ENCODE measurements at places on chromosomes 13 and 19.
A peak's percentile ranks its signal among the peaks of the same experiment; 100 is the strongest.

- DNase-seq, result peak; percentile 85
Measured at GRCh38 chr13:80048802-80049201, 292.1 kb downstream of the SPRY2 start.

GRCh38 chr19:2600914-2601870 lies 101.3 kb downstream of the GNG7 start:
- DNase-seq, result no peak

- DNase-seq, result no peak
Measured at GRCh38 chr13:45713721-45714120, 11.6 kb downstream of the CBY2 start.

- no peak for DNase-seq
Measured at GRCh38 chr19:1598777-1599459, 6.3 kb upstream of the MBD3 start.

DNA sequence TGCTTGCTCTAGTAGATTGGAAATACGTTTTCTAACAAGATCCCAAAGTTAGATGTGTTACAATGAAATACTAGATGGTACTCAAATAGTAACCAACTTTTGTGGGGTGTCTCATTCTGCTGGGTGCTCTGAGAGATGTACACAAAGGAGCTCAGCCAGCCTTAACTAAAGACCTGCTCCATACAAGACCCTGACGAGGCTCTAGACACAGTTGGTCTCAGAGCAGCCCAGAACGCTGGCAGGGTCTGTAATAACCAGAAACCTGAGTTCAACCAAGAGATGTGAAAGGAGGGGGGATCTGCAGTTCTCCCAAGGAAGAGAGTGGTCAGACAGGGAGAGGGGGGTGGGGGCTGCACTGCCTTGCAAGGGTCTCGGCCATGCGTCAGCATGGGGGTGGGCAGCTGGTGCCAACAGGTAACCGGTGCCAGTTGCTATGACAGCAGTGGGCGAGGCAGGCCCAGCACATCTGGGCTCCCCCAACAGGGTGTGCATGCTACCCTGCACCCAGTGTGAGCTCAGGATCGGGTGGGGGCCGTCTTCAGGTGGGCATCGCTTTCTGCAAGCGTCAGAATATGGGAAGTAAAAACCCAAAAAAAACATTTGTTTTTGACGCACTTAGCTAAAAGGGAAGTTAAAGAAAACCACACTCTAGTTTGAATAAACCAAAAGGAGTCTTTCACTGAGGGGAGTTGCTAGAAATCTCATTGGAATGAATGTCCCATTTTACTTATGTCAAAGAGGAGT lies 68.0 kb upstream of the GPR183 start:
- peak; percentile 84 for DNase-seq

DNA sequence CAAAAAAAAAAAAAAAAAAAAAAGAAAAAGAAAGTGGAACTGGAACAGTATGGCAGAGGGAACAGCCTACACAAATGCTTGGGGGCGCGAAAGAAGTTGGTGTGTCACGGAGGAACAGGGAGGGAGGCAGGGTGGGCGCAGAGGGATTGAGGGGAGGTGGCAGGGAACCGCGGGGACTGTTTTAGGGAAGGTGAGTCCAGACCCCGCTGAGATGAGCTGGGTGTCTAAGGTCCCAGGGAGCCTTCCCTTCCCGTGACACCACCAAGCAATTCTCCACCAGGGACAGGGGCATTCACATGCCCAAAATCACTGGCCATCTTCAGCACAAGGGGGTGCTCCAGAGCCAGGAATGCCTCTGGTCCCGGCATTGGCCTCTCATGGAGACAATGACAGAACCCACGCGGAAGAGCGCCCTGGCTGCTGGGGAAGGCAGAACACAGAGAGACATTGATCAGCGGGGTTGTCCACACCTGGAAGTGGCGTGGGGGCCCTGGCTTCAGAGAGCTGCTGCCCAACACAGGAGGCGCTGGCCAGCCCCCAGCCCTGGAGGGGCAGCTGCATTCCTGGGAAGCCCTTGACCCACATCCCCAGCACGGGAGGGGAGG lies 6.9 kb downstream of the PEAK3 start:
- DNase-seq, result no peak

DNA sequence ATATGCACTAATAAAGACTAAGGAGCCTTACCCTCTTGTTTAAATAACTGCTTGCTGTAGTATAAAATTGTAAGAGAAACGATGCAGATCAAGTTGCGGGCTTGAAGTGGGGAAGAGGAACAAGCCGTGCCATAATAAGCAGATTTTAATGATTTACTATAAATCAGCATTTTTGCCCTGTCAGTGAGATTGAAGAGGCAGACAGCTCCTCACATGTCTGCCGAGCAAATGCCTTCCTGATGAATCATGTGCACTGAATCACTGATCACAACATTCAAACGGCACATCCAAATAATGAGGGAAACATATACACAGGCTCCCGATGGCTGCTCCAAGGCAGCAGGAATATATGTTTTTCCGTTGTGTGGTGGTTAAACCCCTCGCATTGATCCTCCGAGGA lies 282.9 kb downstream of the TSHZ3 start:
- no peak for DNase-seq

GRCh38 chr13:98576200-98576945 lies 534 bp downstream of the STK24 start:
- DNase-seq, result no peak

DNA sequence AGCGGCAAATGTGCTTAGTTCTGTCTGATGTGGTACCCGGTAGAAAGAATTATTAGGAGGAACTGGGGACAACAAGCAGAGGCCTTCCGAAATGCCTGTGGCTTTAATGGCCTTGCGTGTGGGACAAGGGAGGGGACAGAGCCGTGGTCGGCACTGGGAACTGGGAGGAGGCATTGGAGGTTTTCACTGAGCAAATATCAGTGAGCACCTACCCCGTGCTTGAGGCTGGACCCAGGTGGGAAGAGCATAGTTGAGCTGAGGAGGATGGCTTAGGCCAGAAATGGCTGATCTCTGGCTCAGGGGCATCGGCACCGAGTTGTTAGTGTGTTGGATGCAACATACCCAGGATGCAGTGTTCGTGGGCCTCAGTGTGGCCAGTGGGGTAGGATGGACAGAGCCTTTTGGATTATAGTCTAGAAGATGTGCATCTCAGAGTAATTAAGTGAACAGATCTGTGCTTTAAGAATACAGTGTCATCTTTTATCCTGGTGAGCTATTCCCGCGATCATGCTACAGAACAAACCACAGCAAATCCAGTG lies 201.3 kb downstream of the TEX29 start:
- DNase-seq, result no peak

DNA sequence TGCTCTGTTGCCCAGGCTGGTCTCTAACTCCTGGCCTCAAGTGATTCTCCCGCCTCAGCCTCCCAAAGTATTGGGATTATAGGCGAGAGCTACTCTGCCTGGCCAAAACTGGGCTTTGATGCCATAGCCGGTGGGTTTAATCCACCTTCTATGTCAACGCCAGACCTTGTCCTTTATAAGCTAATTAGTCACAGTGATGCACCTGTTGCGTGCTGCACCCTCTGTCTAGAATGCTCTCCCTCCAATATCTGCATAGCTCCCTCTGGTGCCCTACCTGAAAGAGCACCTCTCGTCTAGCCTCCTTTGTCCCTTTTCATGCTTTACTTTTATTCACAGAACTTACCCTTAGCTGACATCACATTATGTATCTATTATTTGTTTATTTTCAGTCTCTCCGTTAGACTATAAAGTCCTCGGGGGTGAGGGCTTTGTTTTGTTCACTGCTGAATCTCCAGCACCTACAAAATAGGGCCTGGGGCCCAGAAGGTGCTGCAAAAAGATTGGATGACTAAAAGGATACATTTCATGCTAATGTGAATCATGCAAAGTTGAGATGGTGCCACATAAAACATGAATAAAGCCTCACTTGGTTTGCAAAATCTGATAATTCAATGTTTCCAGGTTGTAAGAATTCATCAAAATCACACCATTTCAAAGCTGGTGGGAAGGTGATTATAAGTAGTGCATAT lies 148.1 kb downstream of the USP12 start:
- no peak for DNase-seq

DNA sequence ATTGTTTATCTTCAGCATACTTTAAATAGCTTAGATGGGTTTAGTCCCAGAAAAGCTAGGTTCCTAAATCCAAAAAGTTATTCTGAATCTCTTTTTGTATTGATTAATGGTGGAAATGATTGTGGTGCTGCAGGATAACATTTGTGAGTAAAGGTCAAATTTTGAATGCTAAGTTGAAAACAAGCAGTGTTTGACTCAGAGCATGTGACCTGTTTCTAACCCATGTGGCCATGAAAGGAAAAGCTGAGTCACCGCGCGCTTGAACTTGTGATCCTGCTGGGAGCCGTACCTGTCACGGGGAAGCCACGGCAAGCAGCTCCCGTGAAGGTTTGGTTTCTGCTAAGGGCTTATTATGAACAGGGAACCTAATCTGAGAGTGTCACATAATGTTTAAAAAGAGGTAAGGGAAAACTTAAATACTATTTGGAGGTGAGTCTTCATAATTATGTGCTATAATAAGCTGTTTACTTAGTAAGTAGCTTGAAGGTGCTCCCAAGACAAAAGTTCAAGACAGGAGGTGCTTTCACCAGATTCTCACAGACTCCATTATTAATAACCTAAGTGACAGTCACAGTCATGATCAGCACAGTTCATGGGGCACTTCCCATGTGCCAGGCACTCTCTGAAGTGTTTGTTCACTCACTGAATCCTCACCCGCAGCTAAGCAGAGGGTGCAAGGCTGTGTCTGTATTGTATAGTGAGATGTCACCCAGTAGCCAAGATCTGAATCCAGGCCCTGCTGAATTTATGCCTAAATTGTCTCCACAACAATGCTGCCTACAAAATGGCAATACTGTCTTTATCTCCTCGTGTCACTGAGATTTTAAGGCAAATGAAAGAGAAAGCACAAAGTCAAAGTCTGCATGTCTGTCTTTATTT lies 286.5 kb downstream of the MYO16 start:
- DNase-seq, result peak; percentile 57

GRCh38 chr13:48154671-48155070 lies 59.8 kb upstream of the MED4 start:
- no peak for DNase-seq

DNA sequence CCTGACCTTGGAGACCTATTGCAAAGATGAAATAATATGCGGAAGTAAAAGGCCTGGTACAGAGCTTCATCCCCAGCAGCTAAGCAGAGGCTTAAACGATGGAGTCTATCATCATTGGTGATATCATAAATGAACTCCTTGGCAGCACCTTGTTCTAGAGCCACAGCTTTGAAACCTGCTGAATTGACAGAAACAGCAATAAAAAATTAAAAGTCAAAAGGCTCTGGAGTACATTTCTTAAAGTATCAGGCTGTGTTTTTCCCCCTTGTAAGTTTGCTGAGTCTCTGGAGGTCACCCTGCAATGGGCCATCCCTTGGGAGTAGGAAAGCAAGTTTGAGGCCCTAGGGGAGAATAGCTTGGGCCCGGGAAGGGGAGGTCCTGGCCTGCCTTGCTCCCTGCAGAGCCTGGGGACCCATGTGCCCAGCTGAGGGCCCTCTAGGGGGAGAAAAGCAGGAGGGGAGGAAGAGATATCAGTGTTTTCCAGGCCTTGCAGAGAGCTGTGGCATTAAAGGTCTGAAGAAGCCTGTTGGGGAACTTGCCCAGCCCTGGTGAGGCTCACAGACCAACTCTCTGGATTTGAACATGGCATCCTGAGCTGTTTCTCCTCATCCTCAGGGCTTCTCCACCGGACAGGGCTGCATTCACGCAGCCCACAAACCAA lies 416.1 kb downstream of the ZNF536 start:
- DNase-seq, result no peak

- DNase-seq, result no peak
Measured at GRCh38 chr19:45526143-45526542, 18.9 kb downstream of the VASP start.

- DNase-seq, result no peak
Measured at GRCh38 chr19:5253406-5254110, 87.1 kb downstream of the PTPRS start.

DNA sequence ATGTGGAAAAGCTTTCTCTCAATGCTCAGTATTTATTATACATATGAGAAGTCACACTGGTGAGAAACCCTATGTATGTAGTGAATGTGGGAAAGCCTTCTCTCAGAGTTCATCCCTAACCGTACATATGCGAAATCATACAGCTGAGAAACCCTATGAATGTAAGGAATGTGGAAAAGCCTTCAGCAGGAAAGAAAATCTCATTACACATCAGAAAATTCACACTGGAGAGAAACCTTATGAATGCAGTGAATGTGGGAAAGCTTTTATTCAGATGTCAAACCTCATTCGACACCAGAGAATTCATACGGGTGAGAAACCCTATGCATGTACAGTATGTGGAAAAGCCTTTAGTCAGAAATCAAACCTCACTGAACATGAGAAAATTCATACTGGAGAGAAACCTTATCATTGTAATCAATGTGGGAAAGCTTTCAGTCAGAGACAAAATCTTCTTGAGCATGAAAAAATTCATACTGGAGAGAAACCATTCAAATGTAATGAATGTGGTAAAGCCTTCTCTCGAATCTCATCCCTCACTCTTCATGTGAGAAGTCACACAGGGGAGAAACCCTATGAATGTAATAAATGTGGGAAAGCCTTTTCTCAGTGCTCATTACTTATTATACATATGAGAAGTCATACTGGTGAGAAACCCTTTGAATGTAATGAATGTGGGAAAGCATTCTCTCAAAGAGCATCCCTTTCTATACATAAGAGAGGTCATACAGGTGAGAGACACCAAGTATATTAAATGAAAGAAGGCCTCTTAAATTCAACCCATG lies 34.4 kb downstream of the ZNF568 start:
- no peak for DNase-seq

- DNase-seq, result no peak
Measured at GRCh38 chr13:31207661-31208552, 8.1 kb downstream of the B3GLCT start.

DNA sequence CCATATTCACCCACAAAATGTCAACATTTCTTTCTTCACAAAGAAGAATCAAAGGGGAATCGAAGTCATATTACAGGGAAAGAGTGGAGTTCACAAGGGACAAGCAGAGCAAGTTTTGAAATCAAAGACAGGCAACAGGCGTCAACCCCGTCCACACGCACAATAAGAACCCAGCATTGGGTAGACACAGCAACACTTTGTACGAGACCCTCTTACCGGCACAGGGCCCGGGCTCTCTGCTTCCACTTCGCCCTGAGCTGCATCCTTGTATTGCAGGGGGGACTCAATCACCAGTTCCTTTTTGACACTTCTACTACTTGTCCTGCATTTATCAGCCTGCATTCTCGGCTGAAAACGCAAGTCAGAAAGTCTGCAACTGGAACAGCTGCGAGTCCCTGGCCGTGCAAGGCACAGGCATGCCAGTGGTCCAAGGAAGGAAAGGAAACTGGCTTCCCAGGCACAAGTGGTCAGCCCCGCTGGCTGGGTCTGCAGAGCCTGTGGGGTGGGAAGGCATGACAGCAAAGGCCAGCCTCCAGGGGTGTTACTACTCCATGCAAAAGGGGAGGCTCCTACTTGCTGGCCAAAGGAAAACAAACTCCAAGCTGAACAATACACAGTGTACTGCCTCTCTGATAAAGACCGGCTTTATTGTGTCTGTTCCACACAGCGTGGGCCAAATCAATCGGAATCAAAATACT lies at the start of gene DOCK9:
TSS of gene DOCK9 (minus strand) at position 497 of the 698 bp plus-strand sequence. CDS start at position 342, 155 bp downstream.
- no peak for DNase-seq

DNA sequence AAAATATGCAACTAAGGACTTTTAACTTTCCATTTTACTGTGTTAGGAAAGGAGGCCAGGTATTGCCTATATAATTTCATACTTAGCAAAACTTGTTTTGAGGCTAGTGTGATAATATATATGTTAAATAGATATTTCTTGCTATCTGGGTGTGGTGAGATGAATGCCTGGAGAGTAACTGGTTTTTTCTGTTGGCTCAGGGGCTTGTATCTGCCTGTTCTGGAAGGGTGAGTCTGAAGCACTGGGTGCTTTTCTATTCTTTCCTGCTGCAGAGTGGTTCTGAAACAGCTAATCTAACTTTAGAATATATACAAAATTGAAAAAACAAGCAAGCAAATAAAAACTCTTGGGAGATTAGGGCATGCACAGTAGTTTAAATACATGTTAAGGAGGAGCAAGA lies 64.6 kb upstream of the MYCBP2 start:
- DNase-seq, result no peak
